Suppressor macrophage treated with lipopolysaccharide for 1 hour (primary cell): ENCODE measurements at places on chromosomes 1 and 21.
A peak's percentile ranks its signal among the peaks of the same experiment; 100 is the strongest.

GRCh38 chr1:226401355-226402303, 6.3 kb downstream of the PARP1 start:
- no peak for DNase-seq

DNA sequence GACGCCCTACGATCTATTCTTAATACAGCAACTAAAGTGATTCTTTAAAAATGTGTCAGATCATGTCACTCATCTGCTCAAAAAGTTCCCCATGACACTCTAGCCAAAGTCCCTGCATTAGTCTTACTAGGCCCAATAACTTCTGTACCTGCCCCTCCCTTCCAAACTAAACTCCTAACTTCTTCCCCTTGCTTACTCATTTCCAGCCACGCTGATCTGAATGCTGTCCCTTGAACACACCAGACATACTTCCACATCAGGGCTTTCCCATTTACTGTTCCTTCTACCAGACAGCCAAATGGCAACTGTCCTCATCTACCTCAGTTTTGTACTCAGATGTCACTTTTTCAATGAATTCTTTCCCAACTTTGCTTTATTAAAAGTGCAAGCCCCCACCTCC, 1.2 kb downstream of the PPT1 start:
- DNase-seq: peak; percentile 81

DNA sequence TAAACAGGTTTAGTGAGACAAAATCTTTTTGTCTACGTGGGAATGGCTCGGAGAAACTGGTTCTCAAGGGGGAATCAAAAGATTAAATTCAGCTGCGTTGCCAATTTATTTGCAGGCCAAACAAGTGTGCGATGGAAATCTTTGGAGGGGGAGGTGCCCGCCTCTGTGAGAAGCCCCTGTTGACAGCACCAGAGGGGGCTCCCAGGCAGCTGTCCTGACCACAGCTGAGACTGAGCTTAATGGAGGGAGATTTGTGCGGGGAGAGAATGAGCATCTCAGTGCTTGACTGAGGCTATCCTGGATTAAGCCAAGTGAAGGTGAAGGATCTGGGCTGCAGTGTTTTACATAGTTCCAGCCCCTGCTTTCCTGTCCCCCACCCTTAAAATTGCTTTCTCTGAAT, 169.7 kb downstream of the ATG4C start:
- DNase-seq: no peak

DNA sequence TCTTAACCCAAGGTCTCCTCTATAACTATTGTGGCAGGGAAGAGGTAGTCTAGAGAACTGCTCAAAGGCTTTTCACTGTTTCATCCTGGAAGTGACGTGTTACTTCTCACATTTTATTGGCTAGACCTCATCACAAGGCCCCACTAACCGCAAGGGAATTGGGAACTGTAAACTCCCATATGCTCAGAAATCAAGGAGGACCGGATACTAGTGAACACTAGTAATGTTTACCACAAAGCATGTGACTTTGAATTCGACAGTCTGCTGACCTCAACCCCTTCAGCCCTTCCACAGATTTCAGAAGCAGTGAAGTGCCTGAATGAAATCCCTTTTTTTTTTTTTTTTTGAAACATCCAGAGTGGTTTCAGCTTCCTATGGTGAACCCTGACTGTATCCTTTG, 3.4 kb upstream of the EEIG2 start:
- DNase-seq: peak; percentile 91

DNA sequence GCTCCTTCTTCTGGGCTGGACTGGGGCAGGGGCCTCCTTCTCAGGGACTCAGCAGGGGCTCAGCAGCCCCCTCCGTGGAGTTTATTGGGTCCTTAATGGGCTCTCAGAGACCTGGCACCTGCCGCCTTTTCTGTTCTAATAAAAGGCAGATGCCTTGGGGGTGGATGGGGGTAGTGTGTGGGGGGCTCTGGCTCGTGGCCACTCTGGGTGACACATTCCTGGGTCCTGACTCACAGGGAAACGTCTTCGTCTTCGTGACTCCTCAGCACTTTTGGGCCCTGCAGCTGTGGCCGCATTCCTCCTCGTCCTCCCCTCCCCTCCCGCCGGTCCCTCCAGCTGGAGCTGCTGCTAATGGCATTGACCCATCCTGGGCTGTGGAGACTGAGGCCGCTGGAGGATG, 107.8 kb upstream of the WNT4 start:
- DNase-seq: no peak

DNA sequence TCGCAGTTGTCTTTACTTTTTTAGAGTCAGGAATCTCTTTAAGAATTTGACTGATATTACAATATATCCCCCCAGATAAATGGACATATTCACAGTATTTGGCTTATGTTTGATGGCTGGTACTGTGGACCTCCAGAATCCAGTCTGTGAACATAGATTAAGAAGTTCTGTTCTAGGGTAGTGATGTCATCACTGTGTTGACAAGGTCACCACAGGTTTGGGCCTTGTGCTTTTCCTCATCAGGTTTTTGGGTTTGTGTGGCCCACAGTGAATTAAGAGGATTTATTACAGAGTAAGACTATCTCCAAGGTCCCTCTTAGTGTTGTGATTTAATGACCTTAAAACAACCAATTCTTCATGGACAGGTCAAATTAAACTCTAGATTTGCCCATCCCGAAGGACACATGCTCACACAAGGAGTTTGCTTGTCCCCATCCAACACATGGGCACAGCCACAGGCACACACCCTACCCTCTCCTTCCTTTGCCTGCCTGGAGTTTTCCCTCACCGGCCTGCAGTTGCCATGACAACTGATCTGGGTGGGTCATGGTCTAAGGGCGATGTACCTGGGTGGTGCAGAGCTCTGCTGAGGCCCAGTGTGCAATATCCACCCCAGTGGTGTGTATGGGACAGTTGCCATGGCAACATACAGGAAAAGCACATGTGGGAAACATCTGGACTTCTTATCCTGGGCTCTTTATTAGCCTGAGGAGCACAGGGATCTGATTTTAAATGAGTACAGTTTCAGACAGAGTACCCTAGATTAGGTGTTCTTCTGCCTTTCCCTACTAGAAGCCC, 98.6 kb downstream of the NAV1 start:
- DNase-seq: no peak

DNA sequence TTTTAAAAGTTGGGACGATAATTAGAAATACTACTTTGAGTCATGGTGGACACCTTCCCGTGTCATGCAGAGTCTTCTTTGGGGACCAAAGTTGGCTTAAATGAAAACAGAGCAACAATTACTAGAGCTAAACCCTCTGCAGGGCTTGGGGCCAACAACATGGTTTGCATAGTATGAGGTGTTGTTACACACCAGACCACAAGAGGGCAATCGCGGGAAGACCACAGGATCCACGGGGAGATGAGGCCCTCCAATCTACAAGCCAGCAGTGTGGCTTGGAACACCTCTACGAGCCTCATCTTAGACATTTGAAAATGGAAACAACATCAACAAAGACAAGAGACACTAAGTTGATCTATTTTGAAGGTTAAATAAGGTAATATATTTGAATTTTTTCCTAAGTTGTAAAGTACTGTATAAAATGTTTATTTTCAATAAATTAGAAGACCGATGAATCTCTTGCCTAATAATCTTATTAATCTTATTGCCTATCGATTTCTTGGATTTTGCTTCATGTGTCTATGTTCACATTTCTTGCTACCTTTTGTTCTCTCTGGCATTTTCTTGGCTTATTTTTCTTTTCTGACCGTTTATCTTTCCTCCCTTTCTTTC, 8.2 kb upstream of the SMCP start:
- DNase-seq: peak; percentile 80

GRCh38 chr1:27284425-27285273, 37.3 kb upstream of the TMEM222 start:
- peak; percentile 87 for DNase-seq

DNA sequence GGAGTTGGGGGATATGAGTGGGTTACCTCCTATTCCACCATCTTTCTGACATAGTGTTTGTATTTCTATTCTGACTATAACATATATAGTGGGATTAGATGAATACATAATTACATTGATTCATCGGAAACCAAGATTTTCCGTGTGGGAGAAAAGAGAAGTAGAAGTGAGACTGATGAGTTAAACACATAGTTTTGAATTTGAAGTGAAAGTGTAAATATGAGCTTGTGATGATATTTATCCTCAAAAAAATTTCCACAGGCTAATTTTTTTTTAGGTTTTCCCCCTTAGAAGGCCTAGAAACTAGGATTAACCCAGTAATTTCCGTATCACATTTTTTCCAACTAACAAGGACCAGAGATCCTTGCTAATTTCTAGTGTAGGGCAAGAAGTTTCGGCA, 6.9 kb downstream of the CD1B start:
- peak; percentile 83 for DNase-seq

GRCh38 chr1:212951126-212951946, 995 bp downstream of the VASH2 start:
- no peak for DNase-seq

DNA sequence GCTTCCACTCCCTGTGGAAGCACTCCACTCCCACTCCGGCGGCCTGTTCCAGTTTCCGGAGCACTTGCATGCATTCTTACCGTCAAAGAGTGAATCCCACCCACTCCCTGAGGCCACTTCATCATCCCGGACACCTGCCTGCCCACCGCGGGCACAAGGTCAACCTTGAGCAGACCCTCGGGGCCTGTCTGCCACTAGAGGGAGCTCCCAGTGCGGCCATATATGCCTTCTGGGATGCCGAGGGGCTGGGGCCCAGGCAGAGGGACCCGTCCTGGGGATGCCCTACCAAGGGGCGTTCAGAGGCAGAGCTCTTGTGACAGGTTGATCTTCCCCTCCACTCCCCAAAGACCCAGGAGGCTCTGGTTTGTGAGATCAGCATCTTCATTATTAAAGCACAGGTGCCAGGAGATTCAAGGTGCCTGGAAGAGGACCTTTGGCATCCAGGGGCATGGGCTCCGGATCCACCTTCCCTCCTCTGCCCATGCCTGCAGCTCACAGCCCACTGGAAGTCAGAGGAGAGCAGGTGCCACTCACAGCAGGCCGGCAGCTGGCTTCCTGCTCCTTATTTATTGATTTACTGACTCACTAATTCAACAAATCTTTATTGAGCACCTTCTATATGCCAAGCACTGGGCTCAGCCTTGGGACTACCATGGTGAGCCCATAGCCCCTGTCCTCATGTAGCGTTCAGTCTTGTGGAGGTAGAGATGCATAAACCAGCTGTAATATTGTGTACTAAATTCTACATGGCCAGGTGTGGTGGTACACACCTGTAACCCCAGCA, 47.3 kb downstream of the UBIAD1 start:
- DNase-seq: peak; percentile 33

- DNase-seq: no peak
Measured at GRCh38 chr1:22778862-22779520, 68.4 kb downstream of the EPHB2 start.

DNA sequence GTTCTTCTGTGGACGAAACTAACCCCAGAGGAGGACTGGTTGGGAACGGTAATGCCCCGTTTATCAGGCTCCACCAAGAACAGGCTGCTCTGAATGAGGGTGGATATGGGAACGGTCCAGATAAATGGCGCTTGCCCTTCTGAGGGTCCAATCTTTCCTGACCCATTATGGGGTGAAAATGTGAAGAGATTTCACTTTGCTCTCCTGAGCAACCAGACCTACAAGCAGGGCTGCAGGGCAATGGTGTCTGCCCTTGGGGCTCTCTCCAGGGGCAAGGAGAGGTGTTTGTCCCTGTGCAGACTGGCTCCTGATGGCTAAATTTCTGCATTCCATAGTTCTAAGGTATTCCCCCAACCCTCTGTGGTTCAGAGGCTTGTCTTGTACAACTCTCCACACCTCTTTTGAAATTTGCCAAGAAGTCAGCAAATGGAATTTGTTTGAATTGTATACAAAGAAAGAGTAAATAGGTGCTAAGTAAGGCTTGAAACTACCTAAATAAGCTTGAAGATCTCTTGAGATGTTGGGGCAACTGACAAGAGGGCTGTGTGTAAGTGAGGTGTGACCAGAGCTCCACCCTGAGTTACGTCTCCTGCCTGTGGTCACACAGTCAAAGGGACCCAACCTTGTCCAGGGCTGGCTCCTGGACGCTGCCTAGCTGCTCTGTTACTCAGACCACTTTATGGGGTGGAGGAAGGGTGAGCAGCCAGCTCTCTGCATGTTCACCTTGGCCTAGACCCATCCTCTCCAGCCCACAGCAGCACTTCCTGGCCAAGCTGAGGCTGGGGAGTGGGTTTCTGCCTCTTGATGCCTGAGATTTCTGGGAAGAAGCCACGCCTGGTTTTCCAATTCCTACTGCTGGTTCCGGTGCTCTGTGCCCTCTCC, 24.8 kb downstream of the SLC2A1 start:
- DNase-seq: no peak

DNA sequence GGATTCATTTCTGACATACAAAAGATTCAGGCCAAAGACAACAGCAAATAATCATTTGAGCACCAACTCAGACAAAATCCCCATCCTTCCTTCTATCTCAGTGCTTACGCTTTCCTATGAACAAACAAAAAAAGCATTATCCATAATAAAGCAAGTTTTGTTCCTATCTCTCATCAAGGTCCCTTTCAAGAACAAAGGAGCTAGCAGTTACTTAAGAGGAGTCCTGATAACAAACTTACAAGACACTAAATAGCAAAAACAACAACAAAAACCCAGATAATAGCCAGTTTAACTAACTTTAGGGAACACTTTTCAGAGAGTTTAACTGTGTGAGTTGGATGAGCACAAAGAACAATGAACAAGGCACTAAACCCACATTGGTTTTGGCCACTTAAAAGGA, 10.5 kb downstream of the EVI5 start:
- no peak for DNase-seq

DNA sequence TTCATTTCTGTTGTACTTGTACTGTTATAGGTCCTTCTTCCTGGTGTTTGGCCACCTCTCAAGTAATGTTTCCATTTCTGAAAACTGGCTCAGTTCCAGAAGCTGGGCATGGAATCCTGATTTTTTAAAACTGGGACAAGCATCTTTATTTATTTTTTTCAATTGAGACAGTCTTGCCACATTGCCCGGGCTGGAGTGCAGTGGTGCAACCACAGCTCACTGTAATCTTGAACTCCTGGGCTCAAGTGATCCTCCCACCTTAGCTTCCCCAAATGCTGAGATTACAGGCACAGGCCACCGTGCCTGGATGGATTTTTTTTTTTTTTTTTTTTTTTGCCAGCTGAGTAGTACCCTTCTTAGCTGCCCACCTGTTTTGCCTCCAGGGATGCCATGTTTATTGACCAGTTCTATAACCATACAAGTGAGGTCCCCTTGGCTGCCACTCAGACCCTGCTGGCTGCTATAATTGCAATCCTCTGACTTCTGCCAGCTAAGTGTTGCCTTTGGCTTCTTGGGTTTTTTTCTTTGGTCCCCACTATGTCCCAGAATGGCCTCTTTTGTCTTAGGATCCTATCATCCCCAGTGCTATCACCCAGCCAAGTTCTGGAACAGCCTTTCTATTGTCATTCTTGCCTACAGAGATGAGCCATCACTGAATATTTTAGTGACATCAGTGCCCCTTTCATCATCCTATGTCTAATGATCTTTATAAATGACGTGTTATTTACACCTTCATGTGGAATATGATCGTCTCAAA, 3.9 kb upstream of the DIP2A start:
- DNase-seq: no peak
